Lung (tissue), 17 donors: ENCODE measurements at places on chromosomes 3 and 15. TPM values are rescaled to one million over a fixed set of nuclear protein-coding genes. Genes with fewer than 3 reads are reported as not detected.

HGD gene
- 2.2 TPM for total RNA-seq

SLC2A2 gene
- not detected for total RNA-seq

SLC6A20 gene
- total RNA-seq: 10.2 TPM

DNA sequence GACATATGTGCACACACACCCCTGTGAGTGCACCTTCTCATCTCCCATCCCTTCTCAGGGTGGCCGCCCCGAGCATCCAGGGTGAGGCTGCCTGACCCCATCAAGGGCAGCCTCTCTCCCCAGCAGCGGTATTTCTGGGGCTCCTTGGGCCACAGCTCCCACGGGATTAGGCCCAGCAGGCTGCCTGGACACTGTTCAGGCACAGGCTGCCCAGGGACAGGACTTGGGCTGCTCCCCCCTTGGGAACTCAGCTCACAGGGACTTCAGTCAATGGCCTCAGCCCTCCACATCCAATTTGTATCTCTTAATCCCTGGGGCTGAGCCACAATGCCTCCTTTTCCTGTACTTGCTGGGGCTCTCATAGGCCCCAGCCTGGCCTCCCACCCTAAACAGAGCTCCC is 35.0 kb downstream of the RHCG start:
- no peak for DNase-seq
- H3K4me3 ChIP-seq: no peak overlapping the region
- H3K4me1 ChIP-seq: no peaks in the 10 kb centered on the region
- no peaks in the 10 kb centered on the region for H3K27me3 ChIP-seq

GRCh38 chr15:72824112-72824511 is 40.6 kb upstream of the ADPGK start:
- no peaks in the 10 kb centered on the region for H3K4me1 ChIP-seq
- H3K27ac ChIP-seq: no peak overlapping the region
- H3K27me3 ChIP-seq: no peaks in the 10 kb centered on the region
- H3K36me3 ChIP-seq: no peaks in the 10 kb centered on the region
- no peak overlapping the region for H3K4me3 ChIP-seq

DNA sequence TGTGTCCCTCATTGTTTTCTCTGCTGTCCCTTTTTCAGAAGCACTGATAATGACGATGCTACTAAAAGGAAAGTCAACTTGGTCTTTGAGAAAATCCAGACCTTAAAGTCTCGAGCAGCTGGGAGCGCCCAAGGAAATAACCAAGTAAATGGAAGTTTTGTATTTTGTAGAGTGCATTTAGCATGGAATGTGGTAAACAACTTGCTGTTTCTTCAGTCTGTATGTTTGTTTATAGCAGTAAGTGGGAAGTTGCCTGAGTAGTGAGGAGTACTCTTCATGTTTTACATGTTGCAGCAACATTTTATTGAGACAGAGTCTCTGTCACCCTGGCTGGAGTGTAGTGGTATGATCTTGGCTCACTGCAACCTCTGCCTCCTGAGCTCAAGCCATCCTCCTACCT is 66.0 kb downstream of the CGNL1 start:
- no peak overlapping the region for H3K4me3 ChIP-seq
- no peaks in the 10 kb centered on the region for H3K27me3 ChIP-seq
- H3K36me3 ChIP-seq: peaks cover 4% of the 10 kb centered on the region
- peaks cover 3% of the 10 kb centered on the region for H3K4me1 ChIP-seq
- H3K27ac ChIP-seq: no peak overlapping the region

GRCh38 chr3:171249245-171249644 is 211.0 kb downstream of the TNIK start:
- no peak overlapping the region for H3K4me3 ChIP-seq
- no peak overlapping the region for H3K27ac ChIP-seq
- no peaks in the 10 kb centered on the region for H3K27me3 ChIP-seq
- H3K36me3 ChIP-seq: no peaks in the 10 kb centered on the region
- no peaks in the 10 kb centered on the region for H3K4me1 ChIP-seq

DNA sequence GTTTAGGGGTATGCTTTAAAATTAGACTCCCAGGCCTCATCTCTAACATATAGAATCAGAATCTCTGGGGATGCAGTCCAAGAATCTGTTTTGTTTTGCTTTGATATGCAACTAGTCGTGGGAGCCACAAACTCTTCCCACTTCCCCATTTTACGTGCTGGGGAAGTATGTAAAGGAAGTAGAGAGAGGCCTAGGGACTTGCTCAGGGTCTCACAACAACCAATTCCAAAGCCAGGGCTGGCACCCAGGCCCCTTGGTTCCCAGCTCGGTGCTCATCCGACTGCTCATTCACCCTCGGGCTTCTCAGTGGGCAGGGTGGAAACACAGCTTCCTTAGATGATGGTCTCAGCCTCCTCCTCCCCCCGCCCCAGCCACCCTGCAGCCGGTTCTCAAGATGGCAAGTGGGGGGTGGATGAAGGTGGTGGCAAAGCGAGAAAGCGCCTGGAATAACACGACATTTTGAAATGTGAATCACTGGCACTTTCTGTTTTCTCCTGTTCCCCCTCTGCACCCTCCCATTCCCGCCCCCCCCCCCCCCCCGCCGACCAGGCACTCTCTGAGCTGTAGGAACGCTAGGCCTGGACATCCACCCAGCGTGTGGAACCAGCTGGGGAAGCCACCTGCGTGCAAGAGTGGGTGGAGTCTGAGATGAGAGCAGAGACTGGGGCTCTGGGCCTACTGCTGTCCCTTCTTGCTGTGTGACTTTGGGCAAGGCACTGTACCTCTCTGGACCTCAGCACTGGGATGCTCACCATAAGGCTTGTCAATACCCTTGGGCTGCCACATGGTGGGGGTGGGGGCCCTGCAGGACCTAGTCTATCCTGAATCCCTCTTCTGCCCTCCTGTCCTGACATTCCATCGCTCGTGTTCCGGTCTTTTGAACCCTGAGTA is 214.5 kb downstream of the RPLP1 start:
- peaks cover 28% of the 10 kb centered on the region for H3K4me1 ChIP-seq
- no peak overlapping the region for H3K4me3 ChIP-seq
- no peaks in the 10 kb centered on the region for H3K27me3 ChIP-seq
- no peak for DNase-seq
- H3K27ac ChIP-seq: no peak overlapping the region

- no peaks in the 10 kb centered on the region for H3K27me3 ChIP-seq
- DNase-seq: peak; percentile 25
- no peaks in the 10 kb centered on the region for H3K36me3 ChIP-seq
- no peak overlapping the region for H3K27ac ChIP-seq
Observed at GRCh38 chr15:40150163-40150925, 10.5 kb upstream of the BUB1B start.
